ENCODE measurements at places on chromosomes 12 and 14.

- no peak for DNase-seq
These were observed 18.7 kb upstream of the POP5 start for GRCh38 chr12:120599672-120600552.

- no peak for DNase-seq
These were observed 234.3 kb downstream of the VRK1 start for GRCh38 chr14:97031530-97031929.

GRCh38 chr12:2638273-2639019, 156.3 kb upstream of the FKBP4 start:
- DNase-seq, result no peak

DNA sequence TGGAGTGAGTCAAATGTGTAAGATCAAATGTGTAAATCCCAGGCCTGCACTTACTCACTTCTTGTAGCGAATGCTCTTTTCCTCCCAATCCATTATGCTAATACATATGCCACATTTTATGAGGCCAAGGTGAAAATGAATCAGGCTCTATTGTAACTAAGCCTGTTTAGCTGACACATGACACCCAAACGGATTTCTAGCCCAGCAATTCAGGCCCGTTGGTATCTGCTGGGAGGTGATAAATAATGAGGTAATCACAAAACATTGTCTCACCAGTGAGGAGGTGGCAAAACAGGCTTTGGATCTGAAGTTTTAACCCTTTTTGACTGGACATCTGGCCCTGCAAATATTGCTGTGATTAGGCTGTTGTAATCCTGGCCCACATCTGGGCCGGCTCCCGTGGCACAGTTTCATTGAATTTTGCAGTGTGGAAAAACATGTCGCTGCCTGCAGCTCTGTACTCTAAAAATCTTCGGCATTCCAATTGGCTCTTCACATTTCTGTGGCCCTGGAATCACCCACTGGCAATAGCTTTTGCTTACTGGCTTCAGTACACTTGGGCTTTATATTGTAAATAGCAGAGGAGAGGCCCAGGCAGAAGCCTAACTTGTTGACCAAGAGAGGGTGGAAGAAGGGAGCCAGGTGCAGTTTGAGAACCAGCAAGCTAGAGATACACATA, 106.1 kb downstream of the PAX9 start:
- no peak for DNase-seq

- DNase-seq, result no peak
These were observed 60.2 kb downstream of the ARHGAP5 start for GRCh38 chr14:32137313-32137712.

DNA sequence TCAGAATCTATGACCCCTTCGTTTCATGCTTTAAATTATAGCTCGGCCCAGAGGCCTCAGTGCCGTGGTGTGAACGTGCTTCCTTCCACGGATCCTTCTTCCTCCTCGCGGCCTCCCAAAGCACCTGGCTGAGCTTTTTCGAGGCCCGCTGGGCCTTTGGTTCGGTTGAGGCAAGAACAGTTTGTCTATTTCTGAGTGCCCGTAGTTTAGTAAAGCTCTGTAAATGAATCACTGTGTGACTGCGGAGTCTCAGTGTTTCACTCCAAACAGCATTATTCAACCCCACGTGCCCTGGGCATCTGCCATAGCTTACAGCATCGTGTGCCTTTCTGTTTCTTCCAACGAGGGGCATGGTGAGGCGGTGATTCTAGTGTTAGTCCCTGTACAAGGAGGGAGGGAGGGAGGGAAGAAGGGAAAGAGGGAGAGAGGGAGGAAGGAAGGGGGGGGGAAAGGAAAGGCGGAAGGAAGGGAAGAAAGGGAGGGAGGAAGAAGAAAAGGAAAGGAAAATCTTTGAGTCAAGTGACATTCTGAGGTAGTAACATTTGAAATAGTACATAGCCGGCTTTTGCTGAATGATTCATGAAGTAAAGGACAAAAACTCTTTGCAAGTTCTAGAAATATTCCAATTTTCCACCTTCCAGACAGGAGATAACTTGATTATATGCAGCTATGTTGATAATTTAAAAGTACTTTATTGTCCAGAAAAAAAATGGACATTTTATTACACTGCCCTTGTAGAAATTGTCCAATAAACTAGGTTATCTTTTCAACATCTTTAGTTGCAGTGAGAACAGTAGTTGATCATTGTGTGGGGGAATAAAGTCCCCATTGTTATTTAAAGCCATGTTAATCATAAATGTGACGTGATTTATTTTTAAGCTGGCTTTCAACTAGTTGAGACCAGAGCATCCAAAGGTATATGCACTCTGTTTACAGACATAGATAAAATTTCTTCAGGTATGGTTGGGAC, 1.2 kb upstream of the TRIM9 start:
- peak; percentile 16 for DNase-seq

GRCh38 chr12:63897931-63898330, 53.4 kb downstream of the SRGAP1 start:
- no peak for DNase-seq

DNA sequence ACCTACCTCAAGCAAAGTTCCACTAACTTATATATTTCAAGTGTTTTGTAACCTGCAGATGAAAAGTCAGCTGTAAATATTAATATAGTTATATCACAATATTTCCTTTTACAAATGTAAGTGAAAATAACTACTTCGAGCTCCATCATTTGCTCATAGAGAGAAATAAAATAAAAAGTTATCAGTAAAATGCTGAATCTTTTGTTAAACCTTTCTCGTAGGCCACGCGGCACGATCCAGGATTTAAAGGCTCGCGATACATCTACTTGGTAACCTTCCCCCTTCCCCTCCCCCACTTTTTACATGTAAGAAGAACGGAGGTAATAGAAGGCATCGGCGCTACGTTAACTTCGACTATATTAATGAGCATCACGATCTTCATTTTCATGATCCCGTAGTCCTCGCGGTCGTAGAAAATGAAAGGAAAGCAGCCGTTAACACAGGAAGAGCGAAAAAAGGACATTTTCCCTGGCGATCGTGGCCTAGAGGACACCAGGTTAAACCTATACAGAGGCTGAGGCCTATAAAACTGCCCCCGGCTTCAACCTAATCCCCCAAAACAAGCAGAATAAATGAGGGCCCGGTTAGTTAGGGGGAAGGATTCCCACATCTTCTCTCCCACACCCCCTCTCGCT, 508 bp downstream of the HNRNPC start:
- no peak for DNase-seq

- peak; percentile 78 for DNase-seq
These were observed 108.4 kb downstream of the GPR135 start for GRCh38 chr14:59356767-59357166.

Measured in germinal center (tissue), 1 donor.